ENCODE measurements at places on chromosomes 16 and 17.

DNA sequence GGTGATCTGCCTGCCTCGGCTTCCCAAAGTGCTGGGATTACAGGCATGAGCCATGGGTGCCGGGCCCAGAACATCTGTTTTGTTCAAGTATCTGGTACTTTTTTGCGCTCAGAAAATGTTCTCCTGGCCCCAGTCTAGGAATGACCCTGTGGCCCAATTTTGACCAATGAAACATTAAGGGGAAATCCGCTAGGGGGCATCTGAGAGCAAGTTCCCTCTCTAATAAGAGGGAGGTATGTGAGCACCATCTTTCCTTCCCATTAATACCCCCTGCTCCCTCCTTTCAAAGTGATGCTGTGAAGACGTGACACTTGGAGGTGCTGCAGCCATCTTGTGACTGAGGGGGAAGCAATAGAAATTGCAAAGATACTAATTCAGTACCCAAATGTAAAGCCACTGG is 16.5 kb upstream of the CLEC3A start:
- DNase-seq, result no peak

- DNase-seq, result no peak
Measured at GRCh38 chr16:90018652-90019542, at the start of gene DBNDD1. Gene DBNDD1, minus strand, starts transcription at chr16:90019456. Its CDS starts 115 bp downstream, at chr16:90019341.

DNA sequence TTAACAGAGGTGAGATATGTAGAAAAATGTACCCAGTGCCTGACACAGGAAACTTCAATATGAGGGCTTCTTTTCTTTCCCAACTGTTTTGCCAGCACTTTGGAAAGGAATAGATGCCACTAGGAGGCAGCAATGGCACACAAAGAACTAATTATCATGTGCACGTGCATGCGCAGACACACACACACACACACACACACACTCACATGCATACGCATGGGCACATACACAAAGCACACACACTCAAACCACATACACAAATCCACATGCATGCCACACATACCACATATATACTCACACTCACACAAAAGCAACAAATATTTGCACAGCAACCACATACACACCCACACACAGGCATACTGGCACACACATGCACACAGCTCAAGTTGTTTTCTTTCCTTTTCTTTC is 8.8 kb upstream of the CEP112 start:
- DNase-seq, result no peak

DNA sequence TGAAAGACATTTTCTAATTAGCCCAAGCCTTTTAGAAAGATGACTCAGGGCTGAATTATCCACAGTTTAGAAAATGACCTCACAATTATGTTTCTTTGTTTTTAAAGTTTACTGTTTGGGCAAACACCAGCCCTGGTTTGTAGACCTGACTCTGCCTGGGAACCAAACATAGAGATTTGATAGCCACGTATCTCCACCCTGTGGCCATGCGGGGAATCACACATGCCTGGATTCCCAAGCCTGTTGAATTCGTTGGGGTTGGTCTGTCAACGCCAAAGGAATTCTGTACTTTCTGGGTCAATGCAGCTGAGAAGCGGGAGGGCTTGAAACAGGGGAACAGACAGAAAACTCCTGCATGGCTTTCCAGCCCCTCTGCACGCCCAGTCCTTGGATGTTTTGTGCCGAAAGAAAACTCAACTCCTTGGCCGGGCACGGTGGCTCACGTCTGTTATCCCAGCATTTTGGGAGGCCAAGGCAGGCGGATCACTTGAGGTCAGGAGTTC is 26.9 kb downstream of the CD300A start:
- peak; percentile 57 for DNase-seq

GRCh38 chr17:78290721-78291120 is 59.3 kb downstream of the TMEM235 start:
- DNase-seq, result no peak

GRCh38 chr16:56869513-56870275 is 4.7 kb downstream of the SLC12A3 start:
- DNase-seq, result no peak

DNA sequence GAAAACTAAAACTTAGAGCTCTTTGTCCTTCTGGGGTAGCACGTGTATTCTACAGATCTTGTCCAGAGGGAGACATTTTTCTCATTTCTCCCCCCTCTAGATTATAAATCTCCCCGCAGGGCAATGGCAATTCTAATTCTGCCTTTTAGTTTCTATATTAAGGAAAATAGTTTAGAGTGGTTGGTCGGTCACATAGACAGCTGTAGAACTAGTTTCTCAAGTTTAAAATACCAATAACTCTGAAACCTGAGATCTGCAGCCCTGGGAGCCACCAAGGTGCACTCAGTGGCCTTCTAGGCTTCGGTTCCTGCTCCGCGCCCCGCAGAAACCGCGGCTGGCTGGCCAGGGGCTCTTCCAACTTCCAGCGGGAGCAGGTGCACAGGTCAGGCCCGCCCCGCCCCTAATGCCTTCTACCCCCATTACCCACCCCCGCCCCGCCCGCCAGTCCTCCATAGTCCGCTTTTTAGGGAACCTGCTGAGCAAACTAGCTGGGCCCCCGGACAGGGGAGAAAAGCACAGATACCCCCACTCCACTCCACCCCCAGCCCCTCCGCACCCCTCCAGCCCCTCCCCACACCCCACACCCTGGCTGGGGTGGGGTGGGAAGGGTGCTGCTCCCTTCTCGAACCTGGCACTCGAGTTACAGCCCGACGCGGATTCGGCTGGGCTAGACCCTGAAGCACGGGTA is 431 bp downstream of the SLFN11 start:
- DNase-seq, result no peak

GRCh38 chr16:10895053-10895946 is 18.3 kb downstream of the CIITA start:
- no peak for DNase-seq

DNA sequence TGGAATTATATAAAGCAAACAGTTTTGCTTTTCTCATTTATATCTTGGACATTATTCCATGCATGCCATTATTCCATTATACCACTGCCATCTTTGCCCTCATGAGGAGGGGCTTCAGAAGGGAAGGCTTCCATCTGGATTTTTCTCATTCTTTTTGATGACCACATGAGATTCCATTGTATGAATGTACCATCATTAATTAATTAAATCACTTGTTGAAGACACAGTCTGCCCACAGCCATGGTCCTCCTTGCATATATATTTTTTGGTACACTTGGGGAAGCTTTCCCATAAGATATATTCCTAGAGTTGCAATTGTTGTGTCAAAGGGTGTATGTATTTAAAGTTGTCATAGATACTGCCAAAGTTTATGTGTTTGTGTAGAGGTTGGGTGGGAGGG is 7.1 kb downstream of the ARL4D start:
- DNase-seq, result no peak

- DNase-seq, result no peak
Measured at GRCh38 chr16:87615621-87616041, 13.3 kb downstream of the JPH3 start.

- DNase-seq, result no peak
Measured at GRCh38 chr16:80541306-80541694, 507 bp downstream of the DYNLRB2 start.

GRCh38 chr17:39064819-39065218 is 86.6 kb downstream of the PLXDC1 start:
- no peak for DNase-seq

DNA sequence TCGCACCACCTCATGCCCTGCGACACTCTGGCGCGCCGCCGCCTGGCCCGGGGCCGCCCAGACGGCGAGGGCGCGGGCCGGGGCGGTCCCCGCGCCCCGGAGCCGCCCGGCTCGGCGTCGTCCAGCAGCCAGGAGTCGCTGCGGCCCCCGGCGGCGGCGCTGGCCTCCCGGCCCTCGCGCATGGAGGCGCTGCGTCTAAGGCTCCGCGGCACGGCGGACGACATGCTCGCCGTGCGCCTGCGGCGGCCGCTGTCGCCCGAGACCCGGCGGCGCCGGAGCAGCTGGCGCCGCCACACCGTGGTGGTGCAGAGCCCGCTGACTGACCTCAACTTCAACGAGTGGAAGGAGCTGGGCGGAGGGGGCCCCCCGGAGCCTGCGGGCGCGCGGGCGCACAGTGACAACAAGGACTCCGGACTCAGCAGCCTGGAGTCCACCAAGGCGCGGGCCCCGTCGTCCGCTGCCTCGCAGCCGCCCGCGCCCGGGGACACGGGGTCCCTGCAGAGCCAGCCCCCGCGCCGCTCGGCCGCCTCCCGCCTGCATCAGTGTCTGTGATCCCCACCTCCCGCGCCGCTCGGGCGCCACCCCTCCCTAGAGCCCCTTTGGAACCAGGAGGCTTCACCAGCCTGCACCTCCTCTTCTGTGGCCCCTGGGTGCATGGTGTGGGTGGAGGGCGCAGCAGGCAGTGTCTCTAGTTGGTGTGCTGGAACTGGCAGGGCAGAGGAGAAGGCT is 82.3 kb downstream of the ARHGAP23 start:
- DNase-seq, result peak; percentile 64

DNA sequence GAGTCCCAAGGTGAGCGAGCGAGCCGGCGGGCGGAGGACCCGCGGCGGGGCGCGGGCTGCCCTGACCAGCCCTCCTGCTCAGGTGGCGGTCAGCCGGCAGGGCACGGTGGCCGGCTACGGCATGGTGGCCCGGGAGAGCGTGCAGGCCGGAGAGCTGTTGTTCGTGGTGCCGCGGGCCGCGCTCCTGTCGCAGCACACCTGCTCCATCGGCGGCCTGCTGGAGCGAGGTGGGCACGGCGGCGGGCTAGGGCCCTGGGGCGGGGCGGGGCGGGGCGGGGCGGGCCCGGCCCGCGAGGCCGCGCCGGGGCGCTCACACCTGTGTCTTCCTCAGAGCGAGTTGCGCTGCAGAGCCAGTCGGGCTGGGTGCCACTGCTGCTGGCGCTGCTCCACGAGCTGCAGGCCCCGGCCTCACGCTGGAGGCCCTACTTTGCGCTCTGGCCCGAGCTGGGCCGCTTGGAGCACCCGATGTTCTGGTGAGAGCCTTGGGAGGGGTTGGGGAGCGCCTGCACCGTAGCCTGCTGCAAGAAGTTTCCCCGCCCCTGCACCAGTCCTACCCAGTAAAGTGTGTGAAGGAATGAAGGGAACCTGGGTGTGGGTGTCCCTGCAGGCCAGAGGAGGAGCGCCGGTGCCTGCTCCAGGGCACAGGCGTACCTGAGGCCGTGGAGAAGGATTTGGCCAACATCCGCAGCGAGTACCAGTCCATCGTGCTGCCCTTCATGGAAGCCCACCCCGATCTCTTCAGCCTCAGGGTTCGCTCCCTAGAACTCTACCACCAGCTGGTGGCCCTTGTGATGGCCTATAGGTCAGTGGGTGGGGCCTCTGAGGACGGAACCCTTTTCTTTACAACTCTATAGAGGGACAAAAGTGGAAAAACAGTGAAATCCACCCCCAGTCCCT is 802 bp downstream of the SETD6 start:
- DNase-seq, result no peak

- DNase-seq, result no peak
Measured at GRCh38 chr17:6153375-6153774, 83.2 kb downstream of the WSCD1 start.

GRCh38 chr16:56628486-56629350 is 3.1 kb downstream of the MT1E start:
- no peak for DNase-seq

- DNase-seq, result no peak
Measured at GRCh38 chr17:77571155-77571981, 387.1 kb upstream of the TNRC6C start.

DNA sequence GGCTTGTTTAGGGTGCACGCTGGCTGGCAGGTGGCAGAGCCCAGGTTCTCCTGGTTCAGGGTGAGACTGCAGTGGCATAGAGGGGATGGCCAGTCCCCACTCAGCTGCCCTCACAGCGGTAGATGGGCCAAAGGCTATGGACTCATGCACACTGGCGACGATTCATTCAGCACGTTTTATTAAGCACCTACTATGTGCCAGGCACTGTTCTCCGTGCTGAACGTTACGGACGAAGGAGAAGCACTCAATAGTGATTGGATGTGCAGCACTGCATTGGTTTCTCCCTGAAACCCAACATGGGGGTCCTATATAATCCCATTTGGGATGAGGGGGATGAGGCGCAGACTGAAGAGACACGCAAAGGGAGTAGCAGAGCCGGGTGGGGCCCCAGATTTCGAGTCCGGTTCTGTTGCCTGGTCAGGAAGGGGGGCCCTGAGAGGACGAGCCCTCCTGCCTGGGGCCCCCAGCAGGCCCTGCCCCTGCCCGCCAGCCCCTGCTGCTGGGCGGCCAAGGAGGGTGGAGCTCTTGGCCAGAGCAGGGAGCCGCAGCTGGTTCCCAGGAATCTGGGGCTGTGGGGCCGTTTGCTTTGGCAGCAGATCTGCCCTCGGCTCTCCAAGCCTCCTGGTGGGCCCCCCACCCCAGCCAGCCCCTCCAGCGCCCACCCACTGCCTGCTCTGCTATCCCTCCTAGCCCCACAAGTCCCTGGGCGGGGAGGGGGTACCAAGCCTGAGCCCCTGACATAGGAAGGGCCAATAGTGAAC is 8.8 kb downstream of the GLIS2 start:
- DNase-seq, result no peak

- no peak for DNase-seq
Measured at GRCh38 chr16:57253466-57253865, 8.4 kb downstream of the ARL2BP start.

- peak; percentile 30 for DNase-seq
Measured at GRCh38 chr16:66502020-66502913, 47.7 kb downstream of the TK2 start.

DNA sequence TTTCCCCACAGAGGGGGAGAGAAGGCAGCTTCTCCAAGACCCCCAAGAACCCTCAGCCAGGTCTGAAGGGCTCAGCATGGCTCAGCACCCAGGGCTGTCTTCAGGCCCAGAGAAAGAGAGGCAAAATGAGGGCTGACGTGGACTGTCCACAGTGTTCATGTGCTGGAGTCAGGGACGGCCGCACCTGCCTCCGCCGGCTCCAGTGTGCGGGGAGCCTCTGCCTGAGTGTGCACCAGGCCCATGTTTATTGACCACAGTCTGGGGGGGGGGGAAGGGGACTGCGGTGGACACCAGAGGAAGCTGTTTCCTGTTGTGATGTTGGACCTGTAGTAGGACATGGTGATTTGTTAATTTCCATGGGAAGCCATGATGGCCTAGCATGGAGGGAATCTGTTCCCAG is 6.9 kb downstream of the MRM1 start:
- no peak for DNase-seq

DNA sequence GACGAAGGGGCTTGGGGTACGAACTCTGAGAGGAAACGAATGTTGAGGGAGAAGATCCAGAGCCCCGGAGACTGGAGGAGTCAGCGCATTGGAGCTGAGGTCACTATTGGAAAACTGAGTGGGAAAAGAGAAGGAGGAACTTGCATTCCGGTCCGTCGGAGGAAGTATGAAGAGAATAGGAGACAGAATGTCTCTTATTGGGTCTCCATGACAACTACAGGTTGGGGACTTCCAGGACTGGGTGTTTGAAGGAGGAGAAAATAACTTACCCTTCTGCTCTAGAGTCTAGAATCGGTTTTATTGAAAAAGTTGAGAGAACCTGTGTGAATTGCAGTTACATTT is 537 bp downstream of the GOSR1 start:
- DNase-seq, result no peak

DNA sequence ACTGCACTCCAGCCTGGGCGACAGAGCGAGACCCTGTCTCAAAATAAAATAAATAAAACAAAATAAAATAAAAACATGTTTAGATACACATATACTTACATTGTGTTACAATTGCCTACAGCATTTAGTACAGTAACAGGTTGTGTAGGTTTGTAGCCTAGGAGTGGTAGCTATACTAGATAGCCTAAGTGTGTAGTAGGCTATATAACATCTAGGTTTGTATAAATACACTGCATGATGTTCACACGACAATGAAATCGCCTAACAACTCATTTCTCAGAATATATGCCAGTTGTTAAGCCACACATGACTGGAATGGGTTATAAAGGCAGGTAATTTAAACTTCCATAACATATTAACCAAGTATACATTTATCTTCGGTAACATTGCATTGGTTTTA is 90.6 kb downstream of the TUBD1 start:
- no peak for DNase-seq

GRCh38 chr17:39551879-39552278 is 55.8 kb downstream of the NEUROD2 start:
- no peak for DNase-seq

- DNase-seq, result no peak
Measured at GRCh38 chr17:31631766-31632165, 227.3 kb downstream of the COPRS start.
